NCI-H1417 treated with DMSO at 0.1 percent for 48 hours (cell line): ENCODE measurements at places on chromosomes 5 and 9.

DNA sequence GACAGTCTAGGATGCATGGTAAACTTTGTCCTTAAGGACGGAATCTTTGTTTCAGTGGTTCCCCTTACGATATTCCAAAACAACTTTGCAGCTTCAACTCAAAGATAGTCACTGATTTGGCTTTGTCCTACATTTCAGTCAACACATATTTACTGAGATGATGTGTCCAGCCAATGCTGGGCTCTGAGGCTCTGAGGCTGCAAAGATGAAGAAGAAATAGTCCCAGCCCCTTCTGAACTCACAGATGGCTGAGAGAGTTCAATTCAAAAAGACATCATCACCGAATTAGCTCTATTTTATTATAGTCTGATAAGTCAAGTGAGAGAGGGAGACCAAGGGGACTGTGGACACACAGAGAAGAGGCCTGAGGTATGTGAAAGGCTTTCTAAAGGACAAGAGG, 544.0 kb downstream of the ACTL7B start:
- DNase-seq, result no peak

- DNase-seq, result no peak
These were observed 29.8 kb downstream of the SPIN1 start for GRCh38 chr9:88418025-88418424.

GRCh38 chr5:28729067-28729466, 1690.7 kb upstream of the CDH9 start:
- DNase-seq, result peak; percentile 82

- DNase-seq, result no peak
These were observed 5.7 kb downstream of the SRP19 start for GRCh38 chr5:112866739-112867138.

- DNase-seq, result no peak
These were observed 7.9 kb downstream of the CCL21 start for GRCh38 chr9:34701769-34702736.

DNA sequence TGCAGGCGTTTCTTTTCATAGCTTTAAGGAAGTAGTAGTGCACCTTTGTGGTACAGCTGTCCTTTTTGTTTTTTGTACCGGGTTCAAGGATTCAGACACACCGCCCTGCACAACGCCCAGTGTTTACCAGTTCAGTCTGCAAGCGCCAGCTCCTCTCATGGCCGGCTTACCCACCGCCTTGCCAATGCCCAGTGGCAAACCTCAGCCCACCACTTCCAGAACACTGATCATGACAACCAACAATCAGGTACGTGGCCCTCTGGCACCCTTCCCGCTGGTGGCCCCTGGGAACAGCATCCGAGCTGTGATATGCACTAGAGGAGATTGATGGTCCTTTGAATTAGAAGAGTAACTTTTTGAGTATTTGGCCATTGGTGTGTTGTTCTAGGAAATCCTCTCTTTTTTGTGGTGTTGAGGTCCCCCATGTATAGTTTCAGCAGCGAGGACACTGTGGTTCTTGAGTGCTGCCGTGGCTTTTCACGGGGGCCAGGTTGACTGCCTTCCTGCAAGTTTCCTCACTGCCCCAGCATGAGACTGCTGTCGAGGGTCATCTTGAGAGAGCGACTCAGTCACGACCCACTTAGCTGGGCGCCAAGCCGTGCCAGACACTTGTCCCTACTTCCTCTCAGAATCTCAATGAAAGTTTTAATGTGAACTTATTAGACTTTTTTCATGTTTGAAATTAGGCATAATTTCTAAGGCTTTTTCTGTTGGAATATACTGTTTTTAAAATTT, 37.9 kb downstream of the TENT4A start:
- DNase-seq, result no peak

- no peak for DNase-seq
These were observed 616 bp downstream of the ABL1 start for GRCh38 chr9:130835441-130836298.

- no peak for DNase-seq
These were observed 154.1 kb downstream of the ADAMTS6 start for GRCh38 chr5:65327582-65327981.

- DNase-seq, result no peak
These were observed 70.3 kb upstream of the ASTN2 start for GRCh38 chr9:117485176-117485575.

DNA sequence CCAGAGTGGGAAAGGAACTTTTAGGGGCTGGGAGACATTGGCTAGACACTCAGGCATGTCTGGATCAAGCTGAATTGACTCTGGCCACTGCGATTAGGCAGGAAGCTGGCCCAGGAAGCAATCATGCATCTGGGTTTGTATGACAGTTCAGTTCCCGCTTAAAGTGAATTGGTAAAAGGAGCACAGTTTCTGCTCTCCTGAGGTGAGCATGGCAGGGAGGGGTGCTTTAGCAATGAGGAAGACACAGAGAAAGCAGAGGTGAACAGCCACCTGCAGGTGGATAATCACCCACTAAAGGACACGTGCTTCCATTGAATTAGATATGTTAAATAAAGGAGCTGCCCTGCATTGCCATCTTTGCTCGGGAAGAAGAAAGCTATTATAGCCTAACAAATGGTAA, 248.1 kb upstream of the MAP3K1 start:
- no peak for DNase-seq

DNA sequence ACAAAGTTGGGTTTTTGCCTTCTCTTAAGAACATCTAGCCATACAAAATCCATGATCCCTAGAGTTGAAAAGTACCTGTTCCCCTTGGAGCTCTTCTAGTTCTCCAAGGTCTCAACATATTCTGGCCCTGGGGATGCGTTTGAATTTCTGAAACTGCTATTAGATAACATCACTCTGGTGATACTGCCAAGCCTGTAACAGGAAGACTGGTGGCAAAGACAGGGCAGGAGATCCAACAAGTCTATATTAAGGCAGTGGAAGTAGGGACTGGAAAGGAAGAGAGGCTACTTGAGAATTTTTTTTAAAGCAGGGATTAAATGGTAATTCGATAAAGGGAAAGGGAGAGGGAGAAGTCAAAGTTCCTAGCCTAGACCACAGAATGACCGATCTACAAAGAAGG, 211.5 kb downstream of the TSSK1B start:
- DNase-seq, result no peak

GRCh38 chr5:60271517-60271916, 378.0 kb upstream of the PDE4D start:
- no peak for DNase-seq

GRCh38 chr9:75930190-75930589, 39.7 kb downstream of the PCSK5 start:
- no peak for DNase-seq

DNA sequence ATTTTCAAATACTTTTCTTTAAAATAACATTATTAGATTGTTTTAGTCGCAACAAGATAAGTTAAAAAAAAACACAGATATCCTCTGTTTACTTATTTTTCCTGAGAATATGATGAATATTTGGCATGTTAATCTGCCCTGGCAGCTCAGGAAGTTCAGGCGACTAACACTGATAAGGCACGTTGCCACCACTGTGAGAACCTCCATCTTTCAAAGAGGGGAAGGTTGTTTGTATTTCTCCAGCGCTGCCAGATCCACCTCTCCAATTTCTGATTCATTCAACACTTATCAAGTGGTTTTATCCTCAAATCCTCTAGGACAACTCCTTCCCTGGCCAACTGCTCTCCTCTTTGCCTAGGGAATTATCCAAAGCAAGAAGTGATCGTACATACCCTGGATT, 21.8 kb downstream of the CTNNAL1 start:
- no peak for DNase-seq

- no peak for DNase-seq
These were observed 318.4 kb upstream of the PANK3 start for GRCh38 chr5:168897387-168898122.
